CD8-positive, alpha-beta memory T cell (primary cell): ENCODE measurements at places on chromosomes 1 and 21.

- H3K4me1 ChIP-seq = no peaks in the 10 kb centered on the region
- DNase-seq = no peak
- H3K36me3 ChIP-seq = no peaks in the 10 kb centered on the region
- H3K4me3 ChIP-seq = no peak overlapping the region
Measured at GRCh38 chr1:104380003-104380402, 630.3 kb downstream of the AMY1C start.

DNA sequence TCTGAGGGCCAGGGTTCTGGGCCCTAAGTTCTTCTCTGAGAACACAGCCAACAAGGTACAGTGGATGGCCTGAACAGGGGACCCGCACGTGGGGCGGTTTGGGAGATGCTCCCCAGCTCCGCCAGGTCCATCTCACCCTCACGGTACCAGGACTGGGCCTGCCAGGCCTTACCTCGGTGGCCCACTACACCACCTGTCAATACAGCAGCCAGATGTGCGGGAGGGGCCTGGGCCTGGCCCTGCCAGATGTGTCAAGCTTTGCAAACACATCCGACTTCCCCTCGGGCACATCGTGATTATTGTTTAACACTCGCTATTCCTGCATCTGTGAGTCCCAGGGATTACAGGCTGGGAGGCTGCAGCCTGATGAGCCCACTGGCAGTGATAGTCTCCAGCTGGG is 122.4 kb downstream of the LACTBL1 start:
- no peaks in the 10 kb centered on the region for H3K4me1 ChIP-seq
- no peak for DNase-seq
- peaks cover 3% of the 10 kb centered on the region for H3K27me3 ChIP-seq
- H3K27ac ChIP-seq = no peak overlapping the region
- H3K36me3 ChIP-seq = no peaks in the 10 kb centered on the region

- DNase-seq = no peak
- H3K4me3 ChIP-seq = no peak overlapping the region
- H3K27me3 ChIP-seq = no peaks in the 10 kb centered on the region
Measured at GRCh38 chr1:24191860-24192259, 4.8 kb upstream of the IFNLR1 start.

GRCh38 chr21:25559746-25560145 is 47.5 kb downstream of the MRPL39 start:
- peaks cover 32% of the 10 kb centered on the region for H3K4me1 ChIP-seq
- H3K4me3 ChIP-seq = no peak overlapping the region
- no peak for DNase-seq
- no peaks in the 10 kb centered on the region for H3K36me3 ChIP-seq

GRCh38 chr1:1204998-1205768 is 1.2 kb downstream of the TNFRSF18 start:
- peaks cover 33% of the 10 kb centered on the region for H3K4me1 ChIP-seq
- H3K27me3 ChIP-seq = no peaks in the 10 kb centered on the region
- H3K27ac ChIP-seq = no peak overlapping the region
- DNase-seq = no peak
- no peak overlapping the region for H3K4me3 ChIP-seq

DNA sequence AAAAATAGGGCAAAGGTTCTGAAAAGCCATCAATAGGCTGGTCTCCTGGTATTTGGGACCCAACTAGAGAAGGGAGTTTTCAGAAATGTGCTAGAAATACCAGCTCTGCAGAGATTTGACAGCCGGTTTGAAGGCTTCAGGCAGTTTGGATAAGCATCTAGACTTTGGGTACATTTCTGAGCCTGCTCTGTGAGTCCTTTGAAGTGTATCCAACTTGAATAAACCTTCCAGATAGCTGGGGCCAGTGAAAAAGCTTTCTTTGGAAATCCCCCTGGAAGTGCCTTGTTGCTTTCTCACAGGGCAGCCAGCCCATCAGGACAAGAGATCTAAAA is 6.4 kb upstream of the PEF1 start:
- no peak for DNase-seq
- no peak overlapping the region for H3K27ac ChIP-seq
- no peaks in the 10 kb centered on the region for H3K27me3 ChIP-seq
- no peaks in the 10 kb centered on the region for H3K4me1 ChIP-seq
- H3K36me3 ChIP-seq = no peaks in the 10 kb centered on the region
- H3K4me3 ChIP-seq = no peak overlapping the region

GRCh38 chr1:66893712-66894111 is 30.9 kb downstream of the DNAI4 start:
- H3K4me1 ChIP-seq = no peaks in the 10 kb centered on the region
- no peaks in the 10 kb centered on the region for H3K36me3 ChIP-seq
- no peaks in the 10 kb centered on the region for H3K27me3 ChIP-seq
- no peak for DNase-seq

DNA sequence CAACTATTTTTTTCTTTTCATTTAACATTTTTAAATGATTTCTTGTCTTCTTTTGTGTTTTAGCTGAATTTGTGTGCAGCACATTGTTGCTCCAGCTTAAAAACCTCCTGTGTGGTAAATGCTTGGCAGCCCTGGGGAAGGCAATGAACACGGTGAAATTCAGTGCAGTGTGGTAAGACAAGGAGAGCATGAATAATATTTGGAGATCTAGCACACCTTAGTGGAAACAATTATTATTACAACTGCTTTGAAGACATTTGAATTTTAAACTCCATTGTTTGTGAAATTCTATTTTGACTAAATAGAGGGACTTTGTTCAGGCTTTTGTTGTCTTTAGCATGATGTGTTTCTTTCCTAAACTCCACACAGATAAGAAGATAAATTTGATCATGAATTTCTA is 242.6 kb upstream of the CXADR start:
- H3K27ac ChIP-seq = no peak overlapping the region
- no peak for DNase-seq
- no peaks in the 10 kb centered on the region for H3K36me3 ChIP-seq
- H3K4me1 ChIP-seq = no peaks in the 10 kb centered on the region
- H3K4me3 ChIP-seq = no peak overlapping the region

DNA sequence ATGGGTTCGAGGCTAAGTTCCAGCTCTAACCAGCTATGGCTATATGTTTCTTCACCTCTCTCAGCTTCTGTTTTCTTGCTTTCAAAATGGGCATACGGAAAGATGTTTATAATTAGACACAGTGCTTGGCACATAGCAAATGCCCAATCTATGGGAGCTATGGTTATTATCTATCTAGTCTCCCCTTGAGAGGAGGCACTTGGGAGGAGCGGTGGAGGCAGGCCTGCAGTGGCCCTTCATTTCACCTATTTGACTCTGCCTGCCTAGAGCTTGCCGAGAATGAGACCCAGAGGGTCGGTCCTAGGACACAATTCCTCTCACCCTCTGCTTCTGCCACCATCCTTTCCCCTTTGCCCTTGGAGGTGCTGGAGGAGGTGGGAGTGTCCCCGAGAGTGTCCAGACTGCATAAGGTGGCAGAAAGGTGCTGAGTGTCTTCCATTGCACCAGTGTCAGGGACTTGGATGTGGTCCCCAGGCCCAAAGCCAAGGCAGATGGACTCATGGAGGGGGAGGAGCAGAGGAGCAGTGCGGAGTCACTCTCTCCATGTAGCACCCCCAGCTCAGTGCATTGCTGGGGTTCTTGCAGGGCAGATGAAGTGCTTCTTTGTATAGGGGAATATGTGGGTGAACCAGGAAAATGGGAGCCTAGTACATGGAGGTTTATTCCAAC is 9.0 kb downstream of the LGR6 start:
- no peak for DNase-seq
- H3K27ac ChIP-seq = no peak overlapping the region
- no peak overlapping the region for H3K4me3 ChIP-seq
- no peaks in the 10 kb centered on the region for H3K36me3 ChIP-seq

- H3K27me3 ChIP-seq = peaks cover 4% of the 10 kb centered on the region
- H3K4me3 ChIP-seq = no peak overlapping the region
- no peak for DNase-seq
- H3K27ac ChIP-seq = no peak overlapping the region
- H3K36me3 ChIP-seq = no peaks in the 10 kb centered on the region
- peaks cover 22% of the 10 kb centered on the region for H3K4me1 ChIP-seq
Measured at GRCh38 chr1:77276941-77277340, 4.9 kb upstream of the AK5 start.

- no peaks in the 10 kb centered on the region for H3K27me3 ChIP-seq
- H3K4me1 ChIP-seq = peaks cover 52% of the 10 kb centered on the region
- peaks cover 7% of the 10 kb centered on the region for H3K36me3 ChIP-seq
- peak overlapping the region; percentile 92 for H3K4me3 ChIP-seq
- no peak for DNase-seq
Measured at GRCh38 chr1:6025269-6026094, 20.2 kb upstream of the KCNAB2 start.

GRCh38 chr1:194078765-194079164 is 892.4 kb upstream of the B3GALT2 start:
- no peak for DNase-seq
- no peak overlapping the region for H3K4me3 ChIP-seq
- no peak overlapping the region for H3K27ac ChIP-seq
- no peaks in the 10 kb centered on the region for H3K4me1 ChIP-seq
- no peaks in the 10 kb centered on the region for H3K36me3 ChIP-seq

DNA sequence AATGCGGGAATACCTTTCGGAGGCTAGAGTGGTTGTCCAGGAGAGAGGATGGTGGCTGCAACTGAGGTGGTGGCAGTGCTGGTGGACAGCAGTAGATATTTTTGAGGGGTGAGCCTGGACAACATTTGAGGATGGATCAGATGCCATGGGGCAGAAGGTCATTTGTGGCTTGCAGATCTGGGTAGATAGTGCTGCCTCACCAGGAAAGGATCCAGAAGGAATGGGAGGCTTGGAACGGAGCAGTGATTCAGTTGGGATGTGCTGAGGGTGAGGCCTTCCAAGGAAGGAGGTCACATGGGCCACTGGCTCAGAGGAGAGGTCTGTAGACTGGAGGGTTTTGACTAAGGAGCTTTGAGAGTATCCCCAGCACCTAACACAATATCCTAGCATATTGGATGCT is 110.8 kb upstream of the KAZN start:
- H3K4me1 ChIP-seq = no peaks in the 10 kb centered on the region
- H3K36me3 ChIP-seq = no peaks in the 10 kb centered on the region
- DNase-seq = no peak
- H3K27ac ChIP-seq = no peak overlapping the region
- no peak overlapping the region for H3K4me3 ChIP-seq

GRCh38 chr1:103107741-103108375 is 464 bp downstream of the COL11A1 start:
- no peak for DNase-seq
- H3K27ac ChIP-seq = no peak overlapping the region
- no peaks in the 10 kb centered on the region for H3K4me1 ChIP-seq
- no peaks in the 10 kb centered on the region for H3K27me3 ChIP-seq
- H3K4me3 ChIP-seq = no peak overlapping the region

DNA sequence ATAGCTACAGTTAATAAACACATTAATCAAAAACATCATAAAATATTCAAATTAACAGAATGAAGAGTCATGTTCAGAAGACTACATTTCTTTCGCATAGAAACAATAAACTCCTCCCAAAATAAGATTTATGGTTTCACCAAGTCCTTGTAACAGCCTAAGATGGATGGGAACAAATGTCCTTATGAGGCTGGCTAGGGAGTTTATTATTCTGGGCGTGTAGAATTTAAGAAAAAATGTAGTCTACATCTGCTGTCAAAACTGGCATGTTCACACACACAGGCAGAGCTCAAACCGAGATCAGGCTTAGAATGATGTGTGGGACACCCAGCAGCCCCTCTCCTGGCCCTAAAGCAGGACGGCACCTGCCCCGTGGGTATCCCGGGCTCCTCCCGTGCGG is 101.1 kb downstream of the NPHP4 start:
- DNase-seq = no peak
- H3K4me1 ChIP-seq = no peaks in the 10 kb centered on the region
- no peaks in the 10 kb centered on the region for H3K36me3 ChIP-seq
- no peak overlapping the region for H3K4me3 ChIP-seq

GRCh38 chr21:36207577-36208320 is 51.1 kb downstream of the DOP1B start:
- peaks cover 8% of the 10 kb centered on the region for H3K36me3 ChIP-seq
- no peak for DNase-seq
- H3K27me3 ChIP-seq = no peaks in the 10 kb centered on the region
- H3K4me1 ChIP-seq = no peaks in the 10 kb centered on the region

- no peaks in the 10 kb centered on the region for H3K36me3 ChIP-seq
- no peaks in the 10 kb centered on the region for H3K27me3 ChIP-seq
- DNase-seq = no peak
- H3K27ac ChIP-seq = no peak overlapping the region
- no peaks in the 10 kb centered on the region for H3K4me1 ChIP-seq
- H3K4me3 ChIP-seq = no peak overlapping the region
Measured at GRCh38 chr1:85484716-85485115, 19.8 kb upstream of the DDAH1 start.
